ENCODE measurements at places on chromosomes 7 and 10.

DNA sequence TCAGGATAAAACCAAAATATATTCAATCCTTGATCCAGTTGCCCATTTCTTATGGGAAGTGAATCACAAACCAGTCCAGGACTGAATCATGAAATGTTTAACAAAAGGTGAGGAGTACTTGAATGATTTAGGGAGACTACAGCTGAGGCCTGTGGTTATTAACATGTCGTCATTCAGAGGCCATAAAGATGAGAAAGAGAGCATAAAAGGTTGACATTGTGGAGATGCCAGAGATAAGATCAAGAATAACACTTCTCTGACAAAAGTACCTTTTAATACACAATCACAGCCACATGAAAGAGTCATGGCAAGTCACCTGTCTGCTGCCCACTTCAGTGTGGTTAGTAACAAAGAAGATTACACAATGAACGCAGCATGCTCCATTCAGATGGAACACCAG, 1195.7 kb upstream of the SORCS1 start:
- no peak for DNase-seq

- DNase-seq = no peak
These were observed 76.8 kb upstream of the CARD11 start for GRCh38 chr7:3120513-3120912.

GRCh38 chr7:115019882-115020605, 98.2 kb downstream of the MDFIC start:
- DNase-seq = no peak

GRCh38 chr7:32378988-32379387, 111.2 kb downstream of the LSM5 start:
- no peak for DNase-seq

GRCh38 chr10:32349968-32350738, 3.2 kb upstream of the EPC1 start:
- no peak for DNase-seq

- DNase-seq = no peak
These were observed 51.3 kb downstream of the TSPAN15 start for GRCh38 chr10:69502589-69502988.

DNA sequence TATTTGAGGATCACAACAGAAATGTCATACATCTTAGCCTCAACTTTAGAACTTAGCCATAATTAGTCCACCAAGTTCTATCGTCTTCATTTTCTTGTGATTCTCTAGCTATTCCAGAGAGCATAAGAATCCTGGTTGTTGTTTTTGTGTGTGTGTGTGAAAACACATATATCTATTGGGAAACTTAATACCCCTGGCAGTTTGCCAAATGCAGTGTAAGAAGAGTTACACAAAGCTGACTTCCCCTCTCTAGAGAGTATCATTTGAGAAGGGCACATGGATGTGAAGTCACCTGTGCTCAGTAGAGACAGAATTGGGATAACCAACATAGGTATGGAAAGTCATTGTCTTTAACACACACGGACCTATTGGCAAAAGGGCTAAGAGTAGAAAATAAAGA, 19.3 kb downstream of the FOXI2 start:
- no peak for DNase-seq

All from NCI-H2081 treated with DMSO at 0.1 percent for 48 hours (cell line).